Omental fat pad (tissue), 4 donors: ENCODE measurements at places on chromosomes 4 and X. TPM values are rescaled to one million over a fixed set of nuclear protein-coding genes. Genes with fewer than 3 reads are reported as not detected.

GRCh38 chr4:109052821-109053220 lies 249.6 kb downstream of the COL25A1 start:
- DNase-seq: no peak

- no peak for DNase-seq
Measured at GRCh38 chr4:89754531-89754930, 82.4 kb downstream of the SNCA start.

GRCh38 chr4:140654495-140654814 lies 85.7 kb upstream of the UCP1 start:
- no peak for DNase-seq

GRCh38 chr4:26860922-26861433 lies 337 bp downstream of the STIM2 start:
- no peak for DNase-seq

GRCh38 chr4:17033768-17034181 lies 135.3 kb upstream of the LDB2 start:
- no peak for DNase-seq

The SRPK3 gene
- total RNA-seq: 0.12 TPM

DNA sequence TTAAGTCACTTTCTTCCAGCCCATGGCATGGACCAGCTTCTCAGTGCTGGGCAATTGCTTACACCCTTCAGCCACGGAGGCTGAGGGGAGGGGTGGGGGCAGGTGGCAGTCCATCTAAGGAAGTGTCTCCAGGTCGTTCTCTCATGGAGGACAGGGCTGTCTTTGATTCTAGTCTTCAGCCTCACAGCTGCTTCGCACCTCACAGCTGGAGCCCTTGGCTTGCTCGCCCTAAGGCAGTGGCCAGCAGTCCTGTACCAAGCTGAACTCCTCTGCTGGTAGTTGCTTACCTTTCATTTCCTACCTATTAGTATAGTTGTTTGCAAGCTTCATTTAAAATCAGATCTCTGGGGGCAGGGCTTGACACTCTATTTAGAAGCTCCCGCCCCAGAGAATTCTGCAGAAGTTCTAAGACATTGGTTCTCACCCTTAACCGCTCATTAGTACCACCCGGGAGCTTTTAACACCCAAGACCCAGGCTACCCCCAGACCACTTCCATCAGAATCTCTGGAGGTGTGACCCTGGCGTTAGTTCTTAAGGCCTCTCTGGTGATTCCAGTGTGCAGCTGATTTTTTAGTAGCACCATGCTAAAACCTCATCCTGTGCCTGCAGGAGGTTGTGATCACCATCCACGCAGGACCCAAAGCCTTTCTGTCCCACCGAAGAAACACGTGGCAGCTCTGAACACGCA lies 386.8 kb downstream of the UNC5C start:
- DNase-seq: no peak

The C4orf36 gene
- 2.2 TPM for total RNA-seq

The TBC1D14 gene
- total RNA-seq: 57.9 TPM

- no peak for DNase-seq
Measured at GRCh38 chr4:165628572-165628971, 244.5 kb upstream of the TLL1 start.

DNA sequence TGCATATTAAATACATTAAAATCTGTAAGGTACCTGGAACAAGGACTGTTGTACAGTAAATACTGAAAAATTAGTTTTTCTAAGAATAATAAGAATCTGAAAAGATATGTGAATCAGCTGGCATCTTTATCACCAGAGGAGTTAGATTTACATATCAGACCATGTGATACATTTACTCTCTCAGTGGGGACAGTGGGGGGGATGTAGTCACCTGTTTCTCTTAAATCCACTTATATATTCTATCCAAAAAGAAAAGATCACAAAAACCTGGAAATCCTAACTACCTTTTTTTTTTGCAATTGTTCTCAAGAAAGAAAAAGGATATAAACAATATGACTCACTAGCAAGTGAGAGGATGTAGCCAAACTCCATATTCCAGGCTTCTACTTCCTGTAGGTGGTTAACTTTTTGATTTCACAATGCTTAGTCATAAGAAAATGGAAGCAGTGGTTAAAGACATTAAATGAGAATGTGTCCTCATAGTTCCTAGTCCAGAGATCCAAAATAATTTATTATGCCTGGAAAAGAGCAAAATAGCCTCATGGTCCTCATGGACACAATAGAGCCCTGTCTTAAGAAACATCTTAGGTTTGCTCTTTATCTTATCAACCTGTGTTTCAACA lies 22.5 kb upstream of the MYOZ2 start:
- DNase-seq: no peak

- DNase-seq: no peak
Measured at GRCh38 chr4:119261986-119262385, 49.5 kb downstream of the USP53 start.

The TKTL1 gene
- total RNA-seq: not detected

DNA sequence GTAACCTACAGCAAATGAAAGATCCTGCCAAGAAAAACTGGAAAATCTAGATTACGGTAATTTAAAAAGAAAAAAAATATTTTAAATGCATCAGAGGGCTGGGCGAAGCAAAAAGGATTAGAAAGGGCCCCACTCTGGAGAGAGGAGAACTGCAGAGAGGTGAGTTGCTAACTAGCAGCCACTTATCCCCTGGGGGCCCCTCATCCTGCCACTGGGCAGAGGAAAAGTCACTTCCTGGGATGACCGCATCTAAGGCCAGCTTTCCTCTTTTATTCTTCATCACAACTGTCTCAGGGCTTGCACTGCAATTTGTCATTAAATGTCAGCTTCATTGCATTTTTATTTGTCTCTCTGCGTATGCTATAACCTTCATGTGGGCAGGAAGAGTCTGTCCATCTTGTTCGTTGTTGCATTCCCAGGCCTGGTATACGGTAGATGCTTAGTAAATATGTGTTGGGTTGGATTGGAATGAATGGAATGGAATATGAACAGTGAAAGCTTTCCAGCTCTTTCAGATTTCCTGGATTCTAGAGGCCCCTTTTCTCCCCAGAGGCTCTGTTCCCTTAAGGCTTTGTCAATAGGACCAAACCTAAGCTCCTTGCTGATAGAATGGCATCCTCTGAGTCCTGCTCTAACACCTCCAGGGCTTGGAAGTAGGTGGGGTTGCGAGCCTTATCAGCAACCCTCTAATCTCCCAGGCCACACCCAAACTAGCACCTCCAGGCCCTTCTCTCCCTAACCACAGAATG lies 58.9 kb downstream of the TLR10 start:
- no peak for DNase-seq

The FGFR3 gene
- 1.3 TPM for total RNA-seq

DNA sequence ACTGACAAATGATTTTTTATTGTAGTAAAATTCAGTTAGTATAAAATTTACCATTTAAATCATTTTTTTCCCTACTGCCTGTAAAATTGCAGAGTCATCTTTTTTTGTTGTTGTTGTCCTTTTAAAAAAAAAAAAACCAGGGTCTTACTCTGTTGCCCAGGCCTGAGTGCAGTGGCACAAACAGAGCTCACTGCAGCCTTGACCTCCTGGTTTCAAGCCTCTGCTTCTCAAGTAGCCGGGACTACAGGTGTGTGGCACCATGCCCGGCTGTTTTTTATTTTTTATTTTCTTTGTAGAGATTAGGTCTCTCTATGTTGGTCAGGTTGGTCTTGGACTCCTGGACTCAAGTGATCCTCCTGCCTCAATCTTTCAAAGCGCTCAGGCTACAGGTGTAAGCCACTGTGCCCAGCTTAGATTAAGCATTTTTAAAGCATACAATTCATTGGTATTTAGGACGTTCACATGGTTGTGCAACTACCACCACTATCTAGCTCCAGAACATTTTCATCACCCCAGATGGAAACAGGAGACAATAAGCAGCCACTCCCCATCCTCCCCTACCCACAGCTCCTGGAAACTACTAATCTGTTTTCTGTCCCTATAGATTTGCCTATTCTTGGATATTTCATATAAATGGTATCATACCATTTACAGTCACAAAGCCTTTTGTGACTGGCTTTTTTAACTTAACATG lies 59.7 kb upstream of the PGRMC2 start:
- DNase-seq: no peak
